ENCODE measurements at places on chromosomes 7 and 10.

GRCh38 chr7:94061326-94061725 is 57.2 kb upstream of the BET1 start:
- no peak for DNase-seq

- DNase-seq: peak; percentile 13
Measured at GRCh38 chr10:62424026-62424425, 49.9 kb downstream of the ZNF365 start.

GRCh38 chr7:141097430-141097829 is 23.6 kb downstream of the TMEM178B start:
- peak; percentile 6 for DNase-seq

DNA sequence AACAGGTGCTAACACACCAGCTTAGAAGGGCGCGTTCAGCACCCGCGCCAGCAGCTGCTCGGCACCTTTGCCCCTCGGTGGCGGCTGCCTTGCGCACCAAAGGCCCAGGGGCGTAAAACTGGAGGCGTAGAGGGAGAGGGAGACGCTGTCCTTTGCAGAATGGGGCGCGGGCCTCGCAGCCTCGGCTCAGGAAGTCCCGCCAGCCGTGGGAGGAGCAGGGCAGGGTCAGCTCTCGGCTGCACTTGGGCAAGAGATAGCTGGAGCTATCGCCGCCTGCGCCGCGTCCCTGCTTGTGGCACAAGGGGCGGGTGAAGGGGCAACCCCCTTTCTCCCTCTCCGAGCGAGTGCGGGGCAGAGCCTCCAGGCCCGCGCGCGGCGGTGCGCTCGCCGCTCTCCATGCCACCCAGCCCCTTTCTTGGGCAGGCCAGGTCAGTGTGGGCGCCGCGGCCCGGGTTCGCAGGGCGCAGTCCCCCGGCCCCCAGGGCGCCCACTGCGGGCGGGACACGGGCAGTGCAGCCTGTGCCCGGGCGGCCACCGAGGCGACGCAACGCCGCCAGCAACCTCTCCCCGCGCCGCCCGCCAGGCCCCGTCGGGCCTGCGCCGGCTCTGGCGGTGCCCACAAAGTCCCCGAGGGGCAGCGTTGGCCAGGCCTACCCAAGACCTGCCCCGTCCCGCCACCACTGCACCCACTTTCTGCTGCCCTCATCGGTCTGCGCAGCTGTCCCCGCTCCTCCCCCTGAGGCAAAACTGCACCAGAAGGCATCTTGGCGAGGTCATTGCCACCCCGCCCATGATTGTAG is 4.1 kb downstream of the NEUROD6 start:
- no peak for DNase-seq

DNA sequence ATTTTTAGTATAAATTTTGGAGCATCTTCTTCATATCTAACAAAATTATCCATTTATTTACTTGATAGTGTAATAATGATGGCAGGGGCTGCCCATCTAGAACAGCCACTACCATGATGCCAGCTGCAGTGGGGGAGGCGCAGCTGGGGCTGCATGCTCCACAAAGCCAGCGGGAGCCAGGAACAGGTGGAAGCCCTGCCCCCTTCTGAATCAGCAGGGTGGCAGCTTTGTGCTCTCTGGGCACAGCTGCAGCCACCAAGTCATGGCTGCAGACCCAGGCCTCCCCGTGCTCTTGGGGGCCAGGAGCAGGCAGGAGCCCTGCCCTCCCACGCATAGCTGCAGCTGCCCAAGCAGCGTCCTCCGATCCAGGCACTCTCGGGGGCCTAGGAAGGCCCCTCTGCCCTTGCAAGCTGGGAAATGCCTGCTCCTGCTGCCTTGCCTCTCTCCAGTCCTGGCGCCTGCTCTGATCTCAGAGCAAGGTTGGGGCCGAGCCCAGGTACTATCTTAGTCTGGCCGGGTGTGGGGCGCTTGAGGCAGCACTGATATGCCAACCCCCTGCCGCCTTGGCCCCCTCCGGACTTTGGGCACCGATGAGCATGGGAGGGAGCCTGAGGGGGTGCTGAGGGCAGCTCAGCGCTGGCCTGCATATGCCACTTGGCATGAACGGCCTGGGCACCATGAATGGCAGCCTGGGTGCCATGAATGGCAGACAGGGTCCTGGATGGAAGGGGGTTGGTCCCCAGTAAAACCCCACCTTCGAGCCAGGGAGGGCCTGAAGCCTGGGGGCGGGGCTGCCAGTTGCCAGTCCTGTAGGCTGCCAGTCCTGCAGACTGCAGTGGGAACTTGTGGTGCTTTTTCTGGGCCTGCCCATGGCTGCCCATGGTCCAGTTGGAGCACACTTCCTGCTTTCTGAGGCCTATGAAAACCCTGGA is 1110.8 kb upstream of the POT1 start:
- no peak for DNase-seq

GRCh38 chr10:103235775-103236174 is 9.9 kb upstream of the RPEL1 start:
- DNase-seq: no peak

- DNase-seq: peak; percentile 23
Measured at GRCh38 chr7:38681882-38682281, 50.7 kb upstream of the AMPH start.

- DNase-seq: no peak
Measured at GRCh38 chr7:131899271-131900030, 343.0 kb upstream of the PODXL start.

DNA sequence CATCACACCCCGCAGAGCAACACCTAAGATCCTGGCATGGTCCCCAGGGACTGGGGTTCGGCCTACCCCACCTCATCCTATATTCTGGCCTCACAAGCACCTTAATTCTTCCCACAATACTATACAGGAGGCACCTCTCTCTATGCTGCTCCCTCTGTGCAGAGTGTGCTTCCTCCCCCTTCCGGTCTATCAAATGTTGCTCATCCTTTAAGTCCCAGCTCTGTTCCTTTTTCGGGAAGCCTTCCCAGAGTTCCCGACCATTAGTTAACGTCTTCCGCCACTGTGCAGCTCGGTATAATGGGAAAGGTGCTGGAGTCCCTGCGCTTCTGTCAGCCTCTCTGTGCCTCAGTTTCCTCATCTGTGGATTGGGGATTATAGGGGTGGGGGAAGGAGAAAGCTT is 21.8 kb downstream of the PALD1 start:
- DNase-seq: no peak

- no peak for DNase-seq
Measured at GRCh38 chr10:14748441-14748840, 26.3 kb downstream of the FAM107B start.

GRCh38 chr10:31204090-31204489 is 114.9 kb upstream of the ZEB1 start:
- DNase-seq: peak; percentile 70

DNA sequence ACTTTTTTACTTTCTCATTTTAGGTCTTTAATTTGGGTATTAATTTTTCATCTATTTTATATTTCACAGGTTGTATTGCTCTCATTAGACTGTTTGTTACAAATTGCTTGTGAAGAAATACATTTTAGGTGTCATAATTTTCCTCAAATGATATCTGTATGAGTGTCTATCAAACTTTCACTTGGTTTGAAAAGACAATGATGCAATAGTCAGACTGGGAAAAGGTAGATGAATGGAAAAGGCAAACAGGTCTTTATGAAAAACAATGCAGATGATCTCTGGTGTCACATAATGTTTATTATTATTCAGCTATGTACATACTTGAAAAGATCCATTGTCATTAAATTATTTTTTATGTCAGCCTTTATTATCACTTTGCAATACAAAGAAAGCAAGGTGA is 80.2 kb downstream of the PTPRZ1 start:
- no peak for DNase-seq

- no peak for DNase-seq
Measured at GRCh38 chr7:15985587-15986384, 299.3 kb upstream of the MEOX2 start.

DNA sequence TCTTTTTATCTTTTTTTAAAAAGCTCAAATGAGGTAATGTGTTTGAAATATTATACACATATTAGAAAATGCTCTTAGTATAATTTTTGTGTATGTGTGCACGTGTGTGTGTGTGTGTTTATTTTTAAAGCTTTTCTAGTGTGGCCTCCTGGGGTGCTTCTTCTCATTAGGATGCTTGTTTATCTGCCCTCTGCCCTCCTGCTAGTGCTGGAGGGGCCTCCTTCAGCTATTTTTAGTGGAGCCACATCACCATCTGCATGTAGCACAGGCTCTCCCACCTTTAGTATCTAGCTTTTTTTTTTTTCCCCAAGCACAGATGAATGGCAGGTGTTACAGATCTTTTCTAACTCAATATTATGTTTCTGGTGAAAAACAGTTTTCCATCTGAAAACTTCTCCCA is 155.7 kb upstream of the TMEM229A start:
- no peak for DNase-seq

GRCh38 chr7:44995555-44996493 is 4.2 kb upstream of the CCM2 start:
- no peak for DNase-seq

DNA sequence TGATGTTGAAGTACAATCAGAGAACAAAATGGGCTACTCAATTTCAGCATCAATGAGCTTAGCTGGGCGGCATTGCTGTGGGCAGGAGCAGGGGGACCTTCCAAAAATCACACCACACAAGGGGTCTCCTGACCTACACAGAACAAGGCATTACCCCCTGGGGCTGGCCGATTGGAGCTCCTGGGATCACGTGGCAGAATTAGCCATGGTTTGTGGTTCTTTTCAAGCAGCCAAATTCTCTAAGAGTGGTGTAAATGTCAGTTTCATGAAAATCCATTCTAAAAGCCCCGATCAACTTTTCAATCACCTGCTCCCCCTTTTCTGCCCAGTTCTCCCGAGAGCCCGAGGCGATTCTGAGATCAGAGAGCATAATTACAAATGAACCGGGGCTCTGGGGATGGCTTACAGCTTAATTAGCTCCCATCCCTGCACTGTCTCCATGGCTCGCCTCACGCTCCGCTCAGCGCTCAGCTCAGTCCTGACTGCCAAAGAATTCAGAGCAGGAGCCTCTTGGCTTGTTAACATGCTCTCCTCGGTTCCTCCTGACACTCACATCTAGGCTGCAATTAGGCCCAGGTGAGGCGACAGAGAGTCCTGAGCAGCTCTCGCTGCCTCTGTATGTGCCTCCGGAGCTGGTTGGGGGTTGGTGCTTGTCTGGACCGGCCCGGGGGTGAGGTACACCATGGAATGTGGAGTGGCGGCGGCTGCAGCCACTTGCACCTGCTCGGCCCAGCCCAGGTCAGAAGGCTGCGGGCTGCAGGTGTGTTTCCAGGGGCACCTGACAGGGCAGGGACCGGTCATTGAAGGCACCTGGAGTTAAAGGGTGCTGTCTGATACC is 111.8 kb downstream of the WDR11 start:
- no peak for DNase-seq

GRCh38 chr7:12228024-12228423 is 16.9 kb downstream of the TMEM106B start:
- DNase-seq: no peak

- DNase-seq: peak; percentile 69
Measured at GRCh38 chr7:129612112-129613015, 844 bp downstream of the NRF1 start.

- peak; percentile 67 for DNase-seq
Measured at GRCh38 chr10:7819121-7819460, 786 bp downstream of the TAF3 start.

DNA sequence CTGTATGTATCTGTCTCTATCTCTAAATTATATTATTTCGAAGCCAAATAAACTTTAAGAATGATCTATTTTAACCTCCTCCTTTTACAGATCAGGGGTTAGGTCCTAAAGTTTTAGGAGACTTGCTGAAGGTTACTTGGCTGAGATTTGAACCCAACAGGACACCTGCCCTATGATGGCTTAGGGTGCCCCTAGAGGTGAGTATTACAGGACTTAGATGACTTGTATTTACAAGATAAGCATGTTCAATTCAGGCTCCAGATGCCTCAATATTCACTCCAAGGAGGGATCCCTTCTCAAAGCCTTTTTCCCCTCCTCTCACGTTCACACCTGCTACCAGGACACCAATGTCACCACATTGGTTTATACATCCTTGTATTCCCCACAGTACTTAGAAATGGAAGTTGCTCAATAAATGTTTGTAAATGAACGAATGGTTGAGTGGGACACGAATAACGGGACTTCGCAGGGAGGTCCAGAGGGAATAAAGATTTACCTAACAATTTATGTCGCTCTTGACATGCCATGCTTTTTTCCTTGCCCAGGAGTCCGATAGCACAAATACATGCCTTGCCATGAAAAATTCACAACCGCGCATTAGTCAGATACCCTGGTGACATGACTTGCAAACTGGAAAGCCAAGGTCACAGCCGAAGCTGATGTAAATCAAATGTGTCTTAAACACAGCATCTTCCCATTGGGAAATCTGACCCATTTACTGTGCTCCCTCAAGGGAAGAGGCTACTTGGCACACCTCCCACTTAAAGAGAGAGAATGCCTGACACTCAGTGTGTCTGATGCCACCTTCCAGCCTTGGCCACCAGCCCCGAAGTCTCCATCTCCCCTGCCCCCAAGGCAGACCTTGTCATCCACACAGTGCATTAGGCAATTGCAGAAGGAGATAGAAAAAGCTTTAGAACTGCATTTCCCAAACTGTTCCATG is 872.2 kb upstream of the AUTS2 start:
- DNase-seq: no peak

DNA sequence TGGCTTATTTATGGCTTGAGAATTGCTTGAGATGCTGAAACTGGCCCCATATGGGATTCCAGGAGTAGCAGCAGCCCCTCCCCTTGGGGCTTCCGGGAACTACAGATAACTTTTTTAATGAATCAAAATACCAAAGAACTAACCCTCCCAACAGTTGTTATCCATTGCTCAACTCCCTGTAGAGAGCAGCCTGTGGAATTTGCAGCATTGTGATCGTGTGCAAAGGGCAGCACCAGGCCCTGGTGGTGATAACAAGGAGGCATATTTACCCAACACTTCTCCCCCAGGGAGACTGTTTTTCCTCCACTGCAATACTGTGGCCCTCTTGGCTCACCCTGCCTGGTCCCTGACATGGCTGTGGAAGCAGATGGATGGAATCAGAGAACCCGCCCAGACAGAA is 196.2 kb downstream of the PLXNA4 start:
- DNase-seq: no peak

GRCh38 chr7:92246360-92247101 is 757 bp downstream of the ANKIB1 start:
- peak; percentile 27 for DNase-seq

GRCh38 chr10:15558136-15558535 is 161.6 kb downstream of the ITGA8 start:
- peak; percentile 63 for DNase-seq

GRCh38 chr10:96829029-96829773 is 2.9 kb upstream of the LCOR start:
- no peak for DNase-seq

DNA sequence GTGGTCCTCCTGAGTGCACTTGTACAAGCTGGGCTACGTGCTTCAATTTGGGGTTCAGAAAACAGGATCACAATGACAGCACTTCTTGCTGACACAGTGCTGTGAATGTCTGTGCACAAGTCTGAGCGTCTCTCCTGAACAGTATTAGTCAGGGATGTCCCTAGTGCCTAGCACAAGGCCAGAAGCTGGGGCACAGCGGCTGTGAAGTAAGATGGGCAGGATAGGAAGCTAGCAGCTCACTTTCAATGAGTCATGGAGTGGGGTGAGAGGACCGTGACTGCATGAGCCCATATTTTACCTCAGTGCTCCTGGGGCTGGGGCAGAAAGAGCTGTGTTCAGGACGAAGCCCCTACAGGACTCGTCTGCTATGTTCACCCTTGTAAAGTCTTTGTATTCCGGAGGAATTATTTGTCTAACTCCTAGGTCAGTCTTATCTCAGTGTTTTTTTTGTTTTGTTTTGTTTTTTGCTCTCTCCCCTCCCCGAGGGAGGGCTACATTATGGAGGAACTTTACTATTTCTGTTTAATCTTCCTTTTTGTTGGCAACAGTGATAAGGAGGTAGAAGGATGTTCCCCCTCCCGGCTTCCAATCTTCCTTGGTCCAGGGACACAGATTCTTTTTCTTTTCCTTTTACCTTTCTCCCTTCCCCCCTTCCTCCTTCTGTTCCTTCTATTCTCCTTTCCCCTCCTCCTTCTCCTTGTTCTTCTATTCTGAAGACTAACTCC is 2.8 kb upstream of the LRMDA start:
- DNase-seq: peak; percentile 54
